ENCODE measurements at places on chromosomes 6 and 20.

GRCh38 chr6:42239333-42239732 is 21.7 kb upstream of the MRPS10 start:
- DNase-seq, result no peak

DNA sequence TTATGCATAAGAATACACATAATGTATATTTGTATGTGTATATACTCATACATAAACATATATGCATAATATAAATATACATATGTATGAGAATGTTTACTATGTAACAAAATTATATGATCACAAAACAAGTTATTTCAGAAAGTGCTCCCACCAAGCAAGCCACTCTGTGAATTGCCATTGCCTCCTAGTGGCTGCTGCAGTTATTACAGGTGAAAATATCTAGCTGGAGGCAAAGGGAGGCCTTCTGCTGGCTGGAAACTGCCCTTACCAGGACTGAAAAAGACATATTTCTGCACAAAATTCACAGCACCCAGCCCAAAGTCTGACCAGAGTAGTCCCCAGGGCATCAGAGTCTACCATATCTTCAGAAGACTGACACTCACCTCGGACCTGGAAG is 14.4 kb upstream of the ADAM33 start:
- DNase-seq, result no peak

- DNase-seq, result no peak
Measured at GRCh38 chr6:16706029-16706428, 55.2 kb downstream of the ATXN1 start.

GRCh38 chr6:112936504-112936903 is 589.4 kb downstream of the RFPL4B start:
- no peak for DNase-seq

GRCh38 chr6:38155621-38156204 is 336.2 kb downstream of the ZFAND3 start:
- DNase-seq, result no peak

- DNase-seq, result no peak
Measured at GRCh38 chr6:3956054-3956453, 106.9 kb downstream of the FAM50B start.

GRCh38 chr6:40579101-40579500 is 8.1 kb downstream of the LRFN2 start:
- DNase-seq, result no peak

GRCh38 chr6:56363796-56364430 is 116.5 kb upstream of the COL21A1 start:
- no peak for DNase-seq

DNA sequence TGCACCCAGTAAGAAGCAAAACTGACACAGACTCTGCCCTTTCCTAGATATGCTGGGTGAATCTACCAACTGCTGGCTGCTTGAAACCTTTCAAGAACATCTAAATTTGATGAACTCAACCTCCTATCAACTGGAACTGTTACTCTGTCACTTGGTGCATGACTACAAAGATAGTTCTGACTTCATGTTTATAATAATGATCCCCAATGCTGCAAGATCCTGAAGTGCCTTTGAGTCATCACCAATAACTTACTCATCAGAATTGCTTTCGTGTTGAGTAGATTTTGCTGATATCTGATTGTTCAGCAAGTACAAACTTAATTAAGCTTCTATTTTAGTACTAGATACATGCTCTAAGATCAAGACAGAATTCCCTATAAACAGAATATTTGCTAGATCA is 100.2 kb upstream of the ARMC2 start:
- DNase-seq, result no peak

DNA sequence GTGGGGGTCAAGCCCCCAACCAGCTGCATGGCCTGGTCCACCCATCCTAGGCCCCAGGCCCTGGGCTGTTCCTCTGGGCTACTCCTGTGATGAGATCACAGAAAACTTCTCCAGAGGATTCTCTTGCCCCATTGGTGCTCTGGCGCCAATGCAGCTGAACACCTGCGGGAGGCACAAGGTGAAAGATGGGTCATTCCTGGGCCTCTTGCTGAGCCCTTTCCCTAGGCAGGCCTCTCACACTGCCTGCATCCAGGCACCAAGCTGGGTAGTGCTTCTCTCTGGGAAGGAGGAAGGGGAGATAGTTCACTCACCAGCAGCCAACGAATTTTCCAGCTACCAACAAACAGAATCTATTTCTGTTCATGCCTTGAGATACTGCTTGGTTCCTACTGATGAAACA is 142.1 kb downstream of the PXDC1 start:
- no peak for DNase-seq

GRCh38 chr20:8526610-8527009 is 394.5 kb downstream of the PLCB1 start:
- DNase-seq, result no peak

DNA sequence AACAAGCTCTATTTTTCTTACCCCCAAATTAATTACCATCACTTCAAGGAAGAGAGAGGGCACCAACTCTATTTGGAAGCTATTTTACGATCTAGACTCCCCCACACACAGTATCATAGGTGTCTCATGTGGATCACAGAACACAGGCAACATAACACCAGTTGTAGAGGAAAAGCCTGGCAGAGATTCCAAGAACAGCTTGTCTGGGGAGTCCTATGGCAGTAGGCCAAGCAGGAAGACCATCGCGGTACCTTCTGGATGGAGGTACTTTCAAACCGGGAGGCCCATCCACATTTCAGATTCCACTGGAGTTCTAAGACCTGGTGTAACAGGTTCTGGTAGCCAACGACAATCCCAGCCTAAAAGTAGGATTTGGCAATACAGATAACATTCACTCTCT is 37.6 kb upstream of the SPDEF start:
- DNase-seq, result peak; percentile 80

DNA sequence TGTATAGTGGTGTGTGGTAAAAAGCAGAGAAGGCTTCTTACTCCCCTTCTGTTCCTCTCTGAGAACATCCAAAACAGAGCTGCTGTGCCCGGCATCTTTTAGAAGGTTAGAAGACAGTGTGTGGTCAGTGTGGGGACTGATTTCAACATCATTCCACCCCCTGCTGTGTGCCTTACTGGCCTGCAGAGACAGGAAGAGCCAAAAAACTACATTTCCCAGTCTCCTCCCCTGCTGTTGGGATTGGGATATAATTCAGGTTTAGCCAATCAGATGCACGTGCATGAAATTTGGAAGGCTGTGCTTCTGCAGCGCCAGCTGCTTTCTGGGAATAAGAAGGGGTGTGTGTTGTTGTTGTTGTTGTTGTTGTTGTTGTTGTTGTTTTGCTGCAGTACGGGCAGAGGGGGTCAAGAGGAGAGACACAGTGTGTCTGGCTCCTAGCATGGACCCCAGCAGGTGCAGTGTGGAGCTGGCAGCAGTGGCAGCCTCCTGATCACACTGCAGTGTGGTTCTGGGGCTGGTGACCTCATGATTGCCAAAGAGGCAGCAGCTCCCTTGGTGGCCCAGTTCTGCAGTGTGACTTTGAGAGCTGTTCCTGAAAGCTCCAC is 74.7 kb downstream of the MRPL14 start:
- DNase-seq, result no peak
